Stimulated activated CD4-positive, alpha-beta T cell treated with anti-CD3 and anti-CD28 coated beads, Interleukin-4, amount 100 ng/mL, for 48 hours (primary cell): ENCODE measurements at places on chromosomes 3 and 15.

DNA sequence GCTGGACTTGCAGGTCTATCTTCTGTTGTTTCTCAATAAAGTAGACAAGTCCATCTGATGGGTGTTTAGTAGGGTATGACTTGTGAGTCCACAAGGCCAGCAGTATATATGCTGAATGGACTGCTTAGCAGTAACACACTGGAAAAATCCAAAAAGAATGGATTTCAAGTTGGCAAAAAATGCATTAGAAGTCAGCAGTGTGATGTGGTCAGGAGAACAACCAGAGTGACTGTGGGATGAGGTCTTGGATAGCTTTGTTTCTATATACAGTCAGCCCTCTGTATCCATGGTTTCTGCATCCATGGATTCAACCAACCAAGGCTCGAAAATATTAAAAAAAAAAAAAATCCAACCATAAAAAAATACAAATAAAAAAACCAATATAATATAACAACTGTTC, 55.8 kb downstream of the LPP start:
- no peak for DNase-seq

GRCh38 chr3:74435631-74436030, 178.8 kb downstream of the CNTN3 start:
- no peak for DNase-seq

DNA sequence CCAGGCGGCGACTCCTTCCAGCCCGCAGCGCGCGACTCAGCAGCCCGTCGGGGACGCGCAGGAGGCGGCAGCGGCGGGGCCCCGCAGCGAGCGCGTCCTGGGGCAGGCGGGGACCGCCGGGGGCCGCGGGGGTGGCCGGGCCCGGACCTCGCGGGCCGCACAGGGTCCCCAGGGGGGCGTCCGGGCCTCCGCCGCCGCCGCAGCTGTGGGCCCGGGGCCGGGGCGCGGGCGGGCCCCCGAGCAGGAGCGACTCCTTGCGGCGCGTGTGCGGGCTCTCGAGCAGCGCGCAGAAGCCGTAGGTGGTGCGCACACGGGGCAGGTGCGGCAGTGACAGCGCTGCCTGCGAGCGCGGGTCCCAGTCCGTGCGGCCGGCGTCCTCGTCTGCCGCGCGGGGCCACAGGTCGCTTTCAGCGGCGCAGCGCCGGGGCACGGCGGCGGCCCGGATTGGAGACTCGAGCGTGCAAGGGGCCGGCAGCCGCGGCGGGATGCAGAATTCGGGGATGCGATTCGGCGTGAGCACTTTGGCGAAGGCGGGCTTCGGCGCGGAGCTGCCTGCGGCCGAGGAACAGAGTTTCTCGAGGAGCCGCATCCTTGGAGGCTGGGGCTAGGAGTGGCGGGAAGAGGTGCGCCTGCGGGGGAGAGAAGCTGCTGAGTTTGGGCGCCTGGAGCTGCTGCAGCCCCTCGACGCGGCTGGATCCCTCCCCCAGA, 535 bp downstream of the C2CD4B start:
- no peak for DNase-seq

- DNase-seq = no peak
Measured at GRCh38 chr3:52223449-52224408, 1.7 kb downstream of the TLR9 start.

DNA sequence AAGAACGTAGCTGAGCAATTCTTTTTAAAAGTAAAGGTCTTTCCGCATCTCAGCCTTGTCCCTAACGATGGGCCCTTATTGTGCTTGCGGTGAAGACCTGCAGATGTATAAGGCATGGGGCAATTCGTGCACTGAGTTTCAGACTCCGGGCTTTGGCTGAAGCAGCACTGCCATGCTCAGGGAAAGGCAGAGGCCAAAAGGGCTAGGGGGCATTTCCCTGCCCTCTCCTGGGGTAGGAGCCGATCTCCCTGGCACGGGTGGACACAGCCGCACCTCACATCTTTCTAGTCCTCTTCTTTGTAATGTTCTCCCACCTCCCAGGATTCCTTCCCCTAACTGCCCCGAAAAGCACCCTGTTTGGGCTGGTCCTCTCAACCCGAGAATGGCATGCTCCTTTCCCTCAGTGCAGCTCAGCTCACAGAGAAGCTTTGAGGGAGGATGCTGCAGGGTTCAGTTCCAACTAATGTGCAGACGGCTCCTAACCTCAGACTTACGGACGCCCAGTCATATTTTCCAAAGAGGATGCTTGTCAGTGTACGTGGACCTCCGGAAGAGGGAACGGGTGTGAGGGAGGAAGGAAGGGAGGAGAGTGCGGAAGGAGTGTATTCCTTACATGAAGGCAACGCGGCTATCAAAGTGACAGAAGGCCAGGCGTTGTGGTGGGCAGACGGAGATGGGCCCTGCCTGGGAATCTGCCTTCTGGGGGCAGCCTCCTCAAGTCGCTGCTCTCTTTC, 61.2 kb downstream of the SYNM start:
- no peak for DNase-seq

DNA sequence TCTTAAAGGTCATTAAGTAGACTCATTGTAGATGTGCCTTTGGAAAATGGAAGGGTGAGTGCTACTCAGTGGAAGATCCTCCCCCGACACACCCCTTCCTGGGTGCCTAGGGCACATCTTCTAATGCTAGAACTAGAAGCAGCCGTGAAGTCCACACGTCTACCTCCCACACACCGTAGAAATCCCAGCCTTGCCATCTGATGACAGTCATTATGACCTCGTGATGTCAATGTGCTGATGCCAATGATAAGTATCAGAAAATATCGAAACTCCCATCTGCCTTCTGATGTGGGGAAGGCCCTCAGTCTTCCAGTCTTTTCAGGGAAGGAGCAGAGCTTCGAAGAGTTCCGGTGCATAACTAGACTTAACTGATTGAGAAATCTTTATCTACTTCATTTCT, 282.1 kb upstream of the ROPN1 start:
- DNase-seq = no peak
